ENCODE measurements at places on chromosomes 12 and 14. TPM values are rescaled to one million over a fixed set of nuclear protein-coding genes. Genes with fewer than 3 reads are reported as not detected.

- DNase-seq, result no peak
Measured at GRCh38 chr12:65123435-65124063, 2.4 kb upstream of the WIF1 start.

GRCh38 chr12:31740628-31741027, 11.8 kb upstream of the AMN1 start:
- DNase-seq, result no peak

The CCDC196 gene
- not detected for total RNA-seq

The CFAP251 gene
- 0.85 TPM for total RNA-seq

The LRRC43 gene
- 1.6 TPM for total RNA-seq

- DNase-seq, result no peak
Measured at GRCh38 chr12:128554546-128555304, 269.0 kb downstream of the SLC15A4 start.

GRCh38 chr12:105444653-105445102, 114.2 kb downstream of the C12orf75 start:
- DNase-seq, result no peak

The FOXG1 gene
- not detected for total RNA-seq
